Progenitor cell of endocrine pancreas (in vitro differentiated cells): ENCODE measurements at places on chromosomes 6 and 20.

GRCh38 chr20:24102290-24102689, 113.7 kb upstream of the GGTLC1 start:
- no peak for DNase-seq

- no peak for DNase-seq
Measured at GRCh38 chr20:21513181-21513663, 642 bp downstream of the NKX2-2 start.

GRCh38 chr6:64000818-64001491, 365.4 kb downstream of the PHF3 start:
- no peak for DNase-seq

- no peak for DNase-seq
Measured at GRCh38 chr20:13401596-13401995, 180.5 kb downstream of the ISM1 start.

- no peak for DNase-seq
Measured at GRCh38 chr6:44776344-44776743, 388.8 kb downstream of the CDC5L start.

- DNase-seq = no peak
Measured at GRCh38 chr6:118902726-118903125, 8.8 kb downstream of the ASF1A start.

GRCh38 chr6:44500074-44500473, 112.6 kb downstream of the CDC5L start:
- DNase-seq = no peak

- no peak for DNase-seq
Measured at GRCh38 chr6:123518441-123519188, 118.1 kb downstream of the TRDN start.

DNA sequence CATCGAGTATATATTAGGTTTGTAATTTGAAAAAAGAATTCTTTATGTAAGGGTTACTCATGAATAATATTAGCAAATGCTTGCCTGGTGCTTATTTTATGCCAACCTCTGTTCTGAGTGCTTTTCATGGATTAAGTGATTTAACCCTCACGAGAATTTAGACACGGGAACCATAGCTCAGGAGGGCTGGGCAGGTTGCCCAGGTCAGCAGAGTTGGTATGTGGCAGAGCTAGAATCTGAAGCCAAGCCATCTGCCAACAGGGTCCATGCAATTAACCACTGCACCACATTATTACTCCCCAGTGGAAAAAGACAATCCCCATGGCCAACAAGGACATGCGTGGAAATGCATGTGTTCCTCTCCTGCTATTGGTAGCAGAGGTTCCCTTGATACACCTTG, 345.6 kb downstream of the CDC5L start:
- DNase-seq = no peak
